ENCODE measurements at places on chromosomes 16 and 17.
A peak's percentile ranks its signal among the peaks of the same experiment; 100 is the strongest.

- DNase-seq: no peak
These were observed 127.3 kb downstream of the GAS7 start for GRCh38 chr17:10071141-10071540.

- DNase-seq: no peak
These were observed at the start of gene PRSS53 for GRCh38 chr16:31088459-31089183. TSS of gene PRSS53 (minus strand) at chr16:31088943. CDS start at chr16:31088809, 134 bp downstream.

- DNase-seq: no peak
These were observed 4.4 kb downstream of the COPRS start for GRCh38 chr17:31854672-31855071.

DNA sequence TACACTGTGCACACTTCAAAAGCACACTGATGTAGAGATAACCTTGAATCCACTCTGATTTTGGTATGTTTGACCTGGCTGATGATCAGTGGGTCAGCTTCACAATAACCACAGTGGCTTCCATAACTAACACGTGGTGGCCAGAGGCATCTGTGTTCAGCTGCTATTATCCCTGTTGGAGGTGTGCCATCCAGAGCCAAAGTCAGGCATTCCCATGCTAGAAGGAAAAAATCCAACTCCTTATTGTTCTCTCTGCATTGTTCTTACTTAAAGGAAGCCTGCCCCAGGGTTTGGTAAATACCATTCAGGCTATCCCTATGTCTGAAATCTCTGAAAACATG is 127.3 kb upstream of the MON1B start:
- DNase-seq: no peak

- DNase-seq: no peak
These were observed 184.8 kb downstream of the CCDC182 start for GRCh38 chr17:57560319-57560705.

DNA sequence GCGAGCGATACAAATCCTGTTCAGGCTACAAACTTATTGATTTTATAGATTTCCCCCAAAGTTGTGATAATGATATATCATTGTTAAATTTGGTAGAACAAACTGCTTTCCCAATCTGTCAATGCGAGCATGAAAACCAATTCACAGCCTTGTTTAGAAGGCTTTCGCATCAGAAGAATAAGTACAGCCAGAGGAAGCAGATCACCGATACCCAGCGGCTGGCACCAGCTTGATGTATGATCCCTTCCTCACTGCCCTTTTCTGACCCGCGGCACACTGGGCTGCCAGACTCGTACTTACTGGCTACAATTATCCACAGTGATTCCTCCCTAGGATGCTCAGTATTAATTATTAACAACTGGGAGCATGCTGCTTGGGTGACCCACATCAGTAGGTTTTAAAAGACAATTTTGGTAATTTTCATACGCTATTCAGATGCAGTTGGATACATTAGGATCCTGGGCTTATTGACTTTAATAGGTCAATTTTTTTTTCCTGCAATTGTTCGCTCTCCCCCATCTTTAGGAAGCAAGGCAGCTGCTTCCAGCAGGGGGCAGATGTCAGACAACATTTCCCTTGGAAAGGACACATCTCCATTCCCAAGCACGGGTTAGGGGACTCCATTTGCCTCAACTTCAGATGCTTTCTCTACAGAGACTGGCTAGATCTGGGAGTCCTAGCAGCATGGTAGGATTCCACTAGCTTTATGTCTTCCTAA is 582.7 kb upstream of the PSMD7 start:
- DNase-seq: peak; percentile 37

DNA sequence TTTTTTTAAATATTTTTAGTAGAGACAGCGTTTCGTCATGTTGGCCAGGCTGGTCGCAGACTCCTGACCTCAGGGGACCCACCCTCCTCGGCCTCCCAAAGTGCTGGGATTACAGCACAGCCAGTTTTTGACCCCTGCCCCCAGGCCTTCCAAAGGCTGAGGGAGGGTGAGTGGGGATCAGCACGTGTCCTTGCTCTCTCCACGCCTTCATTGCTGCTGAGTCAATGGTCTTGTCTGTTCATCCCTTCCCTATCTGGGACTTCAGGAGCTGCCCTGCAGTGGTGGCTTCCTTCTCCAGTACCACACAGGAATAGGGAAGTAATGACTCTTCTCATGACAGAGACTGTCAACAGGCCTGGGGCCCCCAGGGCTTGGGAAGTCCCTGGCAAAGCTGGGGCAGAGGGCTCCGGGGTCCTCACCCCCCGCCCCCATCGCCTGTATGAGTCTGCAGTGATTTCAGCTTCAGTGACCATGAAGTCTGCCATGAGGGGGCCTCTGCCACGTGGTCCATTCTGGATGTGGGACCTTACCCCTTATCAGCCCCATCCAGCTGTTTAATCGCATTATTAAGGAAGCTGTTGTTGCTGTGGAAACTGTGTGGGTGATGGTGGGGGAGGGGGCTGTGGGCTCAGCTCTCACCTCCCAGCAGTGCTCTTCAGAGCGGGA is 6.1 kb downstream of the ABCC3 start:
- DNase-seq: no peak

- DNase-seq: peak; percentile 63
These were observed 95.1 kb downstream of the METRNL start for GRCh38 chr17:83174362-83175118.

- DNase-seq: no peak
These were observed 305.5 kb downstream of the SOX9 start for GRCh38 chr17:72426321-72426720.

All from nephron progenitor cell (in vitro differentiated cells).